ENCODE measurements at places on chromosomes 4 and X. TPM values are rescaled to one million over a fixed set of nuclear protein-coding genes. Genes with fewer than 3 reads are reported as not detected.

GRCh38 chr4:158894826-158895225, 126.0 kb downstream of the FNIP2 start:
- DNase-seq, result no peak
- no peak overlapping the region for H3K4me3 ChIP-seq
- peaks cover 7% of the 10 kb centered on the region for H3K4me1 ChIP-seq
- no peaks in the 10 kb centered on the region for H3K27me3 ChIP-seq

DNA sequence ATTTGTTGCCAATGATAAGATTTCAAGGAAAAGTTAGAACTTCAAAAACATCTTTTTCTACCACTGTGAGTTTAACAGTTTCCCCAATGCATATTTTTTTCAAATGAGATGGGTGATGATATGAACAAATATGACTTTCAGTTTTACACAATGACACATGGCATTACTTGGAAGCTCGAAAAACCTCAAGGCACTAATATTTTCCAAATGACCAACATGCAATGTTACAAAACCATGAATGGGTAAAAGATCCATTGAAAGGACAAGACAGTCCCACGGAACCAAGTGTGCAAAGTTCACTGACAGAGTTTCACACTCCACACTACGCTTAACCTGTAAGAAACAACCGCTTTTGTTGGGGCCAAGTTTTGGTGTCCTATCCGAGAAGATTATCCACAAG, 84.5 kb downstream of the CD99L2 start:
- no peak for DNase-seq
- H3K27ac ChIP-seq, result peak overlapping the region; percentile 26
- no peak overlapping the region for H3K4me3 ChIP-seq
- H3K36me3 ChIP-seq, result no peaks in the 10 kb centered on the region
- H3K27me3 ChIP-seq, result no peaks in the 10 kb centered on the region
- H3K4me1 ChIP-seq, result no peaks in the 10 kb centered on the region

GRCh38 chrX:41164449-41164848, 79.2 kb downstream of the USP9X start:
- H3K27me3 ChIP-seq, result no peaks in the 10 kb centered on the region
- H3K4me1 ChIP-seq, result peaks cover 4% of the 10 kb centered on the region
- no peak overlapping the region for H3K4me3 ChIP-seq

GRCh38 chrX:15744181-15744867, 6.3 kb downstream of the CA5B start:
- no peaks in the 10 kb centered on the region for H3K36me3 ChIP-seq
- no peak for DNase-seq
- H3K27me3 ChIP-seq, result no peaks in the 10 kb centered on the region
- H3K27ac ChIP-seq, result no peak overlapping the region
- H3K4me3 ChIP-seq, result no peak overlapping the region
- H3K4me1 ChIP-seq, result no peaks in the 10 kb centered on the region

The GATA1 gene
- total RNA-seq, result not detected

- no peaks in the 10 kb centered on the region for H3K27me3 ChIP-seq
- H3K4me3 ChIP-seq, result no peak overlapping the region
- peaks cover 16% of the 10 kb centered on the region for H3K4me1 ChIP-seq
- DNase-seq, result no peak
- H3K36me3 ChIP-seq, result peaks cover 11% of the 10 kb centered on the region
- no peak overlapping the region for H3K27ac ChIP-seq
These were observed 87.7 kb upstream of the STS start for GRCh38 chrX:7059859-7060258.

DNA sequence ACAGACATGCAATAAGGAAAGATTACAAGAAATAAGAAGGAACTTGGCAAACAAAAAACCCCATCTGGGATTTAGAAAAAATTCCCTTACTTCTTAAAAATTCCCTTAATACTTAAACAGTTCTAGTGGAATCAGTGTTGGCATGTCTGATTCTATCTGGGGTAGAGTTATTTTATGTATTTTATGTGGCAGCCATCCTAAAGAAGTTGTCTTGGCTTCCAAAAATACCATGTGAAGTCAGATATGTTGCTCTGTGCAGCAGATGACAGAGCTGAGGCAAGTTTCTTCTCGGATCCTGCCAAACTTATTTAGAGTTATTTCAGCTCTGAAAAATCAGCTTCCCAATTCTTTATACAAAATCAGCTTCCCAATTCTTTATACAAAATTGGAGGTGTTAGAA, 14.7 kb downstream of the YY2 start:
- no peaks in the 10 kb centered on the region for H3K36me3 ChIP-seq
- no peaks in the 10 kb centered on the region for H3K27me3 ChIP-seq
- H3K27ac ChIP-seq, result no peak overlapping the region
- no peak overlapping the region for H3K4me3 ChIP-seq

The SPANXA1 gene
- total RNA-seq, result not detected

DNA sequence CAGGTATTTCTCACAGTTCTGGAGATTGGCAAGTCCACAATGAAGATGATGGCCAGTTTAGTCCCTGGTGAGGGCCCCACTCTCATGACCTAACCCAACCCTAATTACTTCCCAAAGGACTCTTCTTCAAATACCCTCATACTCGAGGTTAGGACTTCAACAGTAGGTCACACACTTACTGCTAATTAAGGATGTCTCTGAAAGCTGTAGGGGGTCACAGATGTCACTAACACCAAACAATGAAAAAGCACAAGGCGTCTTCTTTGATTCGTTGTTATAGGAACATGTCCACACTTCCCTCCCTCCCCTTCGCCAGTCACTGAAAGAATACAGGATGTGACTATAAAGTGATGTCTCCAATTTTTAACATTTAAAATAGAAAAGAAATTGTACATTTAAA, 309.7 kb downstream of the PACRGL start:
- no peak overlapping the region for H3K27ac ChIP-seq
- DNase-seq, result no peak
- no peaks in the 10 kb centered on the region for H3K36me3 ChIP-seq
- no peak overlapping the region for H3K4me3 ChIP-seq
- H3K4me1 ChIP-seq, result no peaks in the 10 kb centered on the region

The SLC38A5 gene
- 48.9 TPM for total RNA-seq

The SERPINA7 gene
- total RNA-seq, result not detected

GRCh38 chrX:2320580-2321327, 180.0 kb downstream of the DHRSX start:
- H3K4me3 ChIP-seq, result peak overlapping the region; percentile 23
- peak overlapping the region; percentile 59 for H3K27ac ChIP-seq
- no peaks in the 10 kb centered on the region for H3K36me3 ChIP-seq
- no peak for DNase-seq
- H3K27me3 ChIP-seq, result no peaks in the 10 kb centered on the region
- H3K4me1 ChIP-seq, result peaks cover 8% of the 10 kb centered on the region

DNA sequence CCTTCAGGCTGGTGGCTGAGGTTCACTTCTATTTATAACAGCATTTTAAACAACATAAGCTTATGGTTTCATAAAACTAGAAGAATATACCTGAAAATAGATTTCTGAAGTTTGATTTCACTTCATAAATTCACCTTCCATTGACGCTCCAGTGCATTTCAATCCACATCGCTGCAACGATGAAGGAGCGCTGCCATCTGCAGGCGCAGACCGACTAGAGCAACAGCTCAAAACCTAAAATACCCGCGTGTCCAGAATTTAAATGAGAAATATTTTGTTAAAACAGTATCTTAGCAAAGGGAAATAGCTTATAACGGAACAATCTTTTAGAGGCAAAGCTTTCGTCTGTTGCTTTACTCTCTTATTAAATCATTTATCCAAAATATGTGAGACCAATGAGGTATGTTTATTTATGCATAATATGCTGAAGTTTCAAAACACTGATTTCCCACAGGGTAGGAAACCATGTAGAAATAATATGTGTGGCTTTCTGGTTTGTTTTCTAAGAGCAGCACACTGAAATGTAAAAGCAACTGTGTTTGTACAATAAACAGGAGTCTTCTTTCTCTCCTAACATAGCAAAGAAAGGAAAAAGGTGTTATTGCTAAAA, 816.4 kb upstream of the FRG1 start:
- H3K27ac ChIP-seq, result no peak overlapping the region
- peak overlapping the region; percentile 44 for H3K4me3 ChIP-seq
- DNase-seq, result peak; percentile 42
- H3K27me3 ChIP-seq, result no peaks in the 10 kb centered on the region

GRCh38 chr4:155079871-155080270, 128.6 kb upstream of the NPY2R start:
- H3K36me3 ChIP-seq, result no peaks in the 10 kb centered on the region
- H3K4me1 ChIP-seq, result peaks cover 8% of the 10 kb centered on the region
- no peaks in the 10 kb centered on the region for H3K27me3 ChIP-seq
- no peak overlapping the region for H3K27ac ChIP-seq

GRCh38 chr4:151792995-151793394, 32.2 kb upstream of the GATB start:
- DNase-seq, result no peak
- H3K4me1 ChIP-seq, result no peaks in the 10 kb centered on the region
- no peak overlapping the region for H3K27ac ChIP-seq
- H3K4me3 ChIP-seq, result no peak overlapping the region
- no peaks in the 10 kb centered on the region for H3K36me3 ChIP-seq
- H3K27me3 ChIP-seq, result peaks cover 10% of the 10 kb centered on the region

DNA sequence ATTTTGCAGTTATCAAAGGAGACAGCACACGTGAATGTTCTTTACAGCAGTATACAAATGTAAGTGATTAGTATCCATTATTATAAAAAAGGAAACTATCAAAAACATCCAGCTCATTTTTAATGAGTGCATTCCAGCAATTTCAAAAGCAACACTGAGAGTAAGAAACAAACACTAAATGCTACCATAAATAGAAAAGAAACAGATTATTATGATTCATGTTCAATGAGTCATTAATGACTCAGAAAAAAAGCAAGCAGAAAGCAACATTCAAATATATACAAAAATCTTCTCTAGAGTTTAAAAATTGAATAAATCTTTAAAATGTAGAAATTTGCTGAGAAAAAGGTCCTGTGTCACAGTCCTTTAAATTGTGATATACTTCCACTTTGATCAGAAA, 346.5 kb upstream of the FMR1 start:
- no peaks in the 10 kb centered on the region for H3K36me3 ChIP-seq
- no peaks in the 10 kb centered on the region for H3K4me1 ChIP-seq
- H3K27ac ChIP-seq, result no peak overlapping the region
- no peaks in the 10 kb centered on the region for H3K27me3 ChIP-seq
- no peak for DNase-seq

DNA sequence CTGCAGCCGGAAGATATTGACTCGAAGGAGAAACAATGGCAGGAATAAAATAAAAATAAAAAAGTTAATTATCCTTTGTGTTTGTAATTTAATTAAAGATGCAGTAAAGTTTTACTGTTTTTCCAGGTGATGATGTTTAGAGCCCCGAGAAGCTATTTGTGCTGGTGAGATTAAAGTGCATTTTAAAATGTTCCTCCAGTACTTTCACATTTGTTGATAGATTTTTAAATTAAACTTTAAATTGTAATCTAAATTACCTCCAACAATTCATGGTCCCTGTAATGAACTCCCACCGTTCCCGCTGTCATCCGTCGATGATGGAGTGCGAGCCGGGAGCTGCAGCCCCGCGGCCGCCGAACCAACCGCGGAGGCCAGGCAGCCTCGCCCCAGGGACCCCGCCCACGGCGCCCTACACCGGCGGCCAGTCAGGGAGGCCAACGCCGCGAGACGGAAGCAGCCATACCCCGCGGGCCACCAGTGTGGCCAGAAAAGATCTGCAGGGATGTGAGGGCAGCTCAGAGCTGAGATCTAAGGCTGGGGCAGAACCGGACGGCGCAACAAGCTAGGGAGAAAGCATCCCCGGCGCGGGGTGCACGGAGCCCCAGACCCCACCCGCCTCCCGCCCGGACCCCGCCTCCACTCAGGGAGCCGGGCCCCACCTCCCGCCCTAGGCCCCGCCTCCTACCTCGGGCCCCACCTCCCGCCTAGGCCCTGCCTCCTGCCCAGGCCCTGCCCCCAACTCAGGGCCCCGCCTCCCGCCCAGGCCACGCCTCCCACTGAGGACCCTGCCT, 104.0 kb downstream of the FAM53A start:
- H3K4me3 ChIP-seq, result peak overlapping the region; percentile 81
- peak; percentile 99 for DNase-seq
- H3K4me1 ChIP-seq, result peaks cover 5% of the 10 kb centered on the region
- no peaks in the 10 kb centered on the region for H3K36me3 ChIP-seq
- no peaks in the 10 kb centered on the region for H3K27me3 ChIP-seq

DNA sequence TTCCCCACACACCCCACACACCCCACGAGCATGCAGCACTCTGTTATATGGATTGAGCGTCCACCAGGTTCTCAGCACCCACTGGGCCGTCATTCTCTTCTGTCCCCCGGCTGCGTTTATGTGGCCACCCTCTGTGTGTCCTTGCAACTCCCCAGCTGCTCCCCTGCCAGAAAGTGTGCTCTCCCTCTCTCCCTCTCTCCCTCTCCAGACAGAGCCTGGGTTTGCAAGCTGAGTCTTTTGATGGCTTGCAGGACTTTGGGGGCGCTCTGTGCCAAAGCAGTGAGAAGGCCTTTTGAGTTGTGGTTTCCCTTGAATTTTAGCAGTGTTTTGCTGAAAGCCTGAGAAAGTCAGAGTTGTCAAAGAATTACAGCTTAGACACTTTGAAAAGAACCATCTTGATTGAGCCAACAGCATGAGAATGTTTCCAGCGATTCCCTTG, 173.5 kb downstream of the DCLK2 start:
- H3K36me3 ChIP-seq, result peaks cover 52% of the 10 kb centered on the region
- H3K4me1 ChIP-seq, result no peaks in the 10 kb centered on the region
- H3K4me3 ChIP-seq, result no peak overlapping the region
- no peak overlapping the region for H3K27ac ChIP-seq

GRCh38 chrX:32877592-32877991, 333.8 kb downstream of the DMD start:
- DNase-seq, result no peak
- no peak overlapping the region for H3K4me3 ChIP-seq
- no peaks in the 10 kb centered on the region for H3K36me3 ChIP-seq

The SLC25A6 gene
- total RNA-seq, result 203 TPM

DNA sequence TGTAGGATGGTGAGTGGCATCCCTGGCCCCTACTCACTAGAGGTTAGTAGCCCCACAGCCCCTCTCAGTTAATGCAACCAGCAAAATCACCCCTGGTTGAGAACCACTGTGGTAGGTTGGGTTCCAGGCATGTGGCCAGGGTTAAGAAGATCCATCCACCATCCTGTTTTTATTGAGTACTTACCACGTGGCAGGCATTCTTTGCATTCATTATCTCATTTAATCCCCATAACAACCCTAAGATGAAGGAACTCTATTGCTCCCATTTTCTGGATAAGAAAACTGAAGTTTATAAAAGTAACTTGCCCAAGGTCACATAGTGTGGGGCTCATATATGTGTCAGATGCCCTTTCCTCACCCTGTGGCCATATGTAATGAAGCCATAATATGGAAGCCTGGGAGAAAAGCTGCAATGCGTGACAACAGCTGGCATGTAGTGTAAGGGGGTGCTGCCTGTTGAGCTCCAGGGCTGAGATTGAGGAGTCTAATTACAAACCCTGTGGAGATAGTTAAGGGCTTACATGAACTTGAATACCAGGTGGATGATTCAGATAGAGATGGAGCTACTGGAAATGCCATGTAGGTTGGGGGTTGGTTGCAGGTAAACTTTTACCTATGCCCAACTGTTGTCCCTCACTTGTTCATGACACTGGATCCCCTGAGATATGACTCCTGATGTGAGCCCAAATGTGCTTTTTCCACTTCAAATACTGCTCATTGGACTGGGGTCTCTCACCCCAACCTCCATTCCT, 100.2 kb upstream of the PGRMC2 start:
- DNase-seq, result no peak
- H3K27ac ChIP-seq, result peak overlapping the region; percentile 74
- no peaks in the 10 kb centered on the region for H3K27me3 ChIP-seq
- no peak overlapping the region for H3K4me3 ChIP-seq

The KDR gene
- total RNA-seq, result not detected

The GYG2 gene
- 6.2 TPM for total RNA-seq
